Neural crest cell (in vitro differentiated cells): ENCODE measurements at places on chromosomes 1 and 21.

DNA sequence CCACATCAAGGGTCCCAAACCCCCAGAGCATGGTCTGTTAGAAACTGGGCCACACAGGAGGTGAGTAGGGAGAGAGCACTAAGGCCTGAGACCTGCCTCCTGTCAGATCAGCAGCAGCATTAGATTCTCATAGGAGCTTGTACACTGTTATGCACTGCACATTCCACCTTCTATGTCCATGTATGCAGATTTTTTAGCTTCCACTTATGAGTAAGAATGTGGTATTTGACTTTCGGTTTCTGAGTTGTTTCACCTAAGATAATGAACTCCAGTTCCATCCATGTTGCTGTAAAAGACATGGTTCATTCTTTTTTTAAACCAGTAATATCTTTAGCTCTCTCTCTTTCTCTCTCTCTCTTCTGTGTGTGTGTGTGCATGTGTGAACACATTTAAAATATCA lies 663 bp upstream of the GBP6 start:
- DNase-seq = no peak

DNA sequence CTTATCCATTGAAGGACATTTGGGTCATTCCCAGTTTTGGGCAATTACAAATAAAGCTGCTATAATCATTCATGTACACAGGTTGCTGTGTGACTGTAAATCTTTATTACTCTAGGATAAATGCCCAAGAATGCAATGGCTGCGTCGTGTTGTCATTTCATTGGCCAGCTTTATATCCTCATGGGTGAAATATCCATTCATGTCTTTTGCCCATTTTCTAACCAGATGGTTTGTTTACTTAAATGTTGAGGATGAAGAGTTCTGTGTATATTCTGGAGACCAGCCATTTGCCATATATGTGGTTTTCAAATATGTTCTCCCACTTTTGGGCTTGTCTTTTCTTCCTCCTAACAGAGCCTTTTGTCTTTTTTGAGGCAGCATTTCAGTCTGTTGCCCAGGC lies 25.3 kb downstream of the TRIM11 start:
- DNase-seq = no peak

DNA sequence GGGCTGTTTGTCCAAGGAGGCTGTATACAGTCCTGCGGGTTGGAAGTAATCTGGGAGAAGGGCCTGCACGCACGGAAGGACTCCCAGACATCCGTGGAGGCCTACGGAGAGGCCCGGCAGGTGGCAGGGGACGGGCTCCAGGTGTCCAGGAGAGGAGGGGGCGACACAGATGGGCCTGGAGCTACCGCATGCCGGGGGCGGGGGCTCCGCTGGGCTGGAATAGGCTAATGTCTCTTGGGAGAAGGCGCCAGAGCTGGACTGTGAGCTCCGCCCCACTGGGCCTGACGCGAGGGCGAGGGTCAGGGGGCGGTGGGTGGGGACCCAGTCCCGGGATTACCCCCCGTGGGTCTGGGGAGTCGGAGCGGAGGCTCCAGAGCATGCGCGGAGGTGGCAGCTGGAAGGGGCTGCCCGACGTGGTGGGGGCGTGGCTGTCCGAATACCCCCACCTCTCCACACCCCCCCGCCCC lies 659 bp downstream of the AGO1 start:
- DNase-seq = peak; percentile 37

DNA sequence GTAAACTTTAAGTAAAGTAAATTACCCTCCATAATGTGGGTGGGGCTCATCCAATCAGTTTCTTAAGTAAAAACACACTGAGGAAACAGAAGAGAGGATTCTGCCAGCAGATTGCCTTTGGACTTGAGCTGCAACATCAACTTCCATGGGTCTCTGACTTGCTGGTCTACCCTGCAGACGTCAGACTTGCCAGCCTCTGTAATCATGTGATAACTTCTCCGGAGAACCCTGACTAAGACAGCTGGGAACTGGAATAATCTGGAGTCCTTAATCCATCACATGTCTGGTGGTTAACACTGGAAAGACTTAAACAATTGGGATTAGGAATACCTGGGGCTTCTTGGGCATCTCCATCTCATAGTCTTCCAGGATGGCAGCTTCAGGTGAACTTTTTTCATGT lies 13.2 kb upstream of the CEP350 start:
- DNase-seq = no peak

GRCh38 chr1:93965888-93966287 lies 56.7 kb upstream of the GCLM start:
- DNase-seq = no peak

DNA sequence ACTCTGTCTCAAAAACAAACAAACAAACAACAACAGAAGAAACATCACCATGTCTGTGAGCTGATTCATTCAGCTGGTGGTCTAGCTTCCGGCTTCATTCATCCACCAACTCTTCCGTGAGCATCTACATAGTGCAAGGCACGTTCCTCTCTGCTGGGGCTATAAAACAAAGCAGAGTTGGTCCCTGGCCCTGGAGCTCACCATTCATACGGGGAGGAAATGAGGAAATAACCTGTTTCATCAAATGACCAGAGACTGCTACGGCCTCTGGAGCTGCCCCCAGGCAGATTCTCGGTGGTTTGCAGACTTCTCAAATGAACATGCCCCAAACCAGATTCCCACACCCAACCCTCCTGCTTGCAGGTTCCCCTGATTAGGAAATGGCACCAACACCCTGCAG lies 41.0 kb upstream of the ID3 start:
- DNase-seq = no peak

- no peak for DNase-seq
Observed at GRCh38 chr1:14970799-14971141, 182.8 kb upstream of the TMEM51 start.

GRCh38 chr1:185864331-185864730 lies 130.1 kb downstream of the HMCN1 start:
- no peak for DNase-seq

- no peak for DNase-seq
Observed at GRCh38 chr1:234758851-234759250, 148.9 kb upstream of the IRF2BP2 start.

DNA sequence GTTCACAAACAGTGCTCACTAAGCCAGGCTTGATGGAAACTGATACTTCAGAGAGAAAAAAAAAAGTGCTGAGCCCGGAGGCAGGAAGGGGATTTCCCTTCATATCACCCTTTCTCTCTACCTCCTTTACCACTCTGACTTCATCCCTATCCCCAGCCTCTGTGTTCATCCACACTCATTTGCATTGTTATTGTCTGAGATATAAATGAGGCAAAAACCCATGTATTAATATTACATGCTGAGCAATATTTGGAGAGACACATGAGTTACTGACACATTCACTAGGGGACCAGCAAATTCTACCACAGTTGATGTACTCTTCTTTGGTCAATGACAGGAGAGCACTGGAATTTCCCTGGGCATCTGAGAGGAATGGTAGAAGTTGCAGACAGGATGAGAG lies 175.8 kb downstream of the TNFSF18 start:
- DNase-seq = no peak

- no peak for DNase-seq
Observed at GRCh38 chr1:230819976-230820375, 48.3 kb downstream of the C1orf198 start.

DNA sequence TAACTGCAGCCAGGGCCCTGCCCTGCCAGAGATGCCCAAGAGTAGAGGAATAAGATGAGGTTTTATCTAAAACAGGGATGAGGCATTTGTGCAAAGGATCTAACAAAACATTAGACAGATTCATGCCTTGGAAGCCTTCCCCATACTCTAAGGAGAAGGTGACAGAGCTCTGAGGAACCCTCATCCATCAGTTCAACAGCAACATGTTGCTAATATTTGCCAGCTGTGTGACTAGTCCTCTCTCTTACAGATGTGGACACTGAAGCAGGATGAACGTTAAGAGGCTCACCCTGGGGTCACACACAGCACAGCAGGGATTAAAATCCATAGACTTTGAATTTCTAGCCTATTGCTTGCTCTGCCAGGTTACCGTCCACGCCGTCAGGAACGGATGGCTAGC lies 99.0 kb downstream of the ZBTB18 start:
- DNase-seq = no peak

DNA sequence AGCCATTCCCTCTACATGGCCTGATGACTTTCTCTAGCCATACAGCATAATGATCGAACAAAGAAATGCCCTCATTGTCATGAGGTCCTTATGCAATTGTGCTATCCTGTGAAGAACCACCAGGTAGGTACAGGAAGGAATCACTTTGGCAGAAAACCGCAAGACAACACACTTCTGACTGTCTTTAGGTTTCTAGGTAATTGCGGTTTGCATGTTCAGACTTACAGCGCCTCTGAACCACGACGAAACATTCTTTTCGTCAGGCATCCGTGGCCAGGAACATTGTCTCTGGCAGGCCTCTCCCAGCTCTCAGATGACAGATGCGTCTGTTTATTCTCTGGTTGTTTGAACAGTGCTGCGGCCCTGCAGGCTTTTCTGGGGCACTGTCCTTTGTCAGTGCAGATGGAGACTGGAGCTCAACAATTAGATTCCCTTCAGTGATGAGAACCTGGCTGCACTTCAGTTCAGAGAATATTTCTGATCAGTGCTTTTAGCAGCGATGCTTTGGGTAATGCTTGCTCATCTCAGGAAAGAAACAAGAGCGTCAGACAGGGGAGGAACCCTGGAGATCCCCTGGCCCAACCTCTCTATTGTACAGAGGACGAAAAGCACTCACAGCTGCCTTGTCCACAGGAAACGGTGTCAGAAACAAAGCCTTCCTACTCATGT lies 63.4 kb downstream of the B3GALT5 start:
- DNase-seq = no peak

GRCh38 chr1:20172033-20172590 lies 13.8 kb upstream of the UBXN10 start:
- no peak for DNase-seq

- no peak for DNase-seq
Observed at GRCh38 chr1:77282866-77283539, 1.2 kb downstream of the AK5 start.

- no peak for DNase-seq
Observed at GRCh38 chr1:19044975-19045831, 88.7 kb upstream of the IFFO2 start.

DNA sequence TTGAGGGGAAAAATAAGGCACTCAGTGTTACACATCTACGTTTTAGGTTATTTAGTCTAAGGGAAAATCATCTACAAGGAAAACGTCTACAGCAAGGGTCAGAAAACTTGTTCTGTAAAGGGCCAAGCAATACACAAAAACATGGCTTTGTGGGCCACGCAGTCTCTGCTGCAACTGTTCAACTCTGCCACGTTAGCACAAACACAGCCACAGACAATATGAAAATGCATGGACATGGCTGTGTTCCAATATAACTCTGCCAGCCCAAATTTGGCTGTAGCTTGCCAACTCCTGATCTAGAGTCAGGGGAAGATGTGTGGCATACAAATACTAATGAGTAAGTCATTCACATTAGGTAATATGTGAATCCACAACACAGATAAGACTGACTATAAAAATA lies 40.7 kb downstream of the COA6 start:
- DNase-seq = no peak

DNA sequence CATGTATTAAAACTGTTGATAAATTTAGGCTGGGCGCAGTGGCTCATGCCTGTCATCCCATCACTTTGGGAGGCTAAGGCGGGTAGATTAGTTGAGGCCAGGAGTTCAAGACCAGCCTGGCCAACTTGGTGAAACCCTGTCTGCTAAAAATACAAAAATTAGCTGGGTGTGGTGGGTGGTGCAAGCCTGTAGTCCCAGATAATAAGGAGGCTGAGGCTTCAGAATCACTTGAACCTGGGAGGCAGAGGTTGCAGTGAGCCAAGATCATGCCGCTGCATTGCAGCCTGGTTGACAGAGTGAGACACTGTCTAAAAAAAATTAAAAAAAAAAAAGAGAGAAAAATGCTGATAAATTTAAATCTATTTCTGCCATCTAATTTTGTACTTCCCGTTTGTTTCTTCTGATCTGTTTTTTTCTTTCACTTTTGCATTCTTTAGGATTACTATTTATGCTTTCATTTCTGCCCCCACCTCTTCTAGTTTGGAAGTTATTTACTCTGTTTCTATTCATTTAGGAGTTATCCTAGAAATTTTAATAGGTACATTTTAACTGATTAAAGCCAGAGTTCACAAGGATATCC lies 3.2 kb upstream of the DENND1B start:
- no peak for DNase-seq

GRCh38 chr1:227422581-227422980 lies 104.3 kb upstream of the CDC42BPA start:
- DNase-seq = no peak

GRCh38 chr1:111812306-111812705 lies 56.6 kb downstream of the DDX20 start:
- DNase-seq = no peak

GRCh38 chr1:221548942-221549341 lies 192.9 kb downstream of the DUSP10 start:
- DNase-seq = no peak

- peak; percentile 6 for DNase-seq
Observed at GRCh38 chr1:87968197-87968955, 639.7 kb downstream of the LMO4 start.

DNA sequence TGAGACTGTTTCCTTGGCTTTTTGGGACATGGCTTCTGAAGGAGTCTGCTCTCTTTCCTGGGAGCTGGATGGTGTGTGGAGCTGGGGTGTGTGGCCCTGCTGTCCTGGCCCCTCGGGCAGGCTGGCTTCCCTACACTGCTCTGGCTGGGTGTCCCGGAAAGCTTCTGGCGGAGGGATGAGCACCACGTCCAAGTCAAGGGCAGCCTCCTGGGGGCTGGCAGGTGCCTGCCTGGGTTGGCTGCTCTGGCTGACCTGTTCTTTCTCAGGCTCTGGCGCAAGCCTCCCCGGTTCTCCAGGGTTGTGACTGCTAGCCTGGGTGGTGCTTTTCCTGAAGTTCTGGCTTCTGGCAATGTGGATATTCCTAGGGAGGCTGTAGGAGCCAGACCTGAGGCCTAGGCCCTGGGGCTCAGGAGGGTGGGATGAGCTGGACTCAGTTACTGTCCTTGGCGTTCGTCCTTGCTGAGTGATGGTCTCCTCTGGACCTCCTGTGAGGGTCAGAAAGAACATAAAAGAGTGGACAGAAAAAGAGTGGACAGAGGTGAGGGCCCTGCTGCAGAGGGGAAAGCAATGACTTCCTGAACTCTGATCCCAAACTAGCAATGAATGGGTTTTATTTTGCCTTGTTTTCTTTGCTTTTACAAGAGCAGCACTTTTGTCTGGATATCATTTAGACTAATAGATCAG lies 9.4 kb downstream of the C1orf116 start:
- DNase-seq = no peak

- no peak for DNase-seq
Observed at GRCh38 chr1:46618754-46619415, 2.3 kb upstream of the MOB3C start.

DNA sequence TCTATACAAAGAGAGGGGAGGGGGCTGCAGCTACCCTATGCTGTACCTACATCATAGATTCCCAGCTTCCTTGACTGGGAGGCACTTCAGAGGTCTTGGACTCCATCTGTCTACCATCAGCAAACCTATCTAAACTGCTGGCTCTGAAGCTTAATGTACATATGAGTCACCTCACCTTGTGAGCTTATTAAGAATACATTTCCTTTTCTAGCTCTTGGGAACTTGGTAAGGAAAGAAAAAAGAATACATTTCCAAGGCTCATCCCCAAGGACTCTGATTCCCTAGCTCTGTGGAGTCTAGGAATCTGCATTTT lies 50.0 kb upstream of the PRELP start:
- DNase-seq = no peak
